ENCODE measurements at places on chromosomes 16 and 17.
A peak's percentile ranks its signal among the peaks of the same experiment; 100 is the strongest.

DNA sequence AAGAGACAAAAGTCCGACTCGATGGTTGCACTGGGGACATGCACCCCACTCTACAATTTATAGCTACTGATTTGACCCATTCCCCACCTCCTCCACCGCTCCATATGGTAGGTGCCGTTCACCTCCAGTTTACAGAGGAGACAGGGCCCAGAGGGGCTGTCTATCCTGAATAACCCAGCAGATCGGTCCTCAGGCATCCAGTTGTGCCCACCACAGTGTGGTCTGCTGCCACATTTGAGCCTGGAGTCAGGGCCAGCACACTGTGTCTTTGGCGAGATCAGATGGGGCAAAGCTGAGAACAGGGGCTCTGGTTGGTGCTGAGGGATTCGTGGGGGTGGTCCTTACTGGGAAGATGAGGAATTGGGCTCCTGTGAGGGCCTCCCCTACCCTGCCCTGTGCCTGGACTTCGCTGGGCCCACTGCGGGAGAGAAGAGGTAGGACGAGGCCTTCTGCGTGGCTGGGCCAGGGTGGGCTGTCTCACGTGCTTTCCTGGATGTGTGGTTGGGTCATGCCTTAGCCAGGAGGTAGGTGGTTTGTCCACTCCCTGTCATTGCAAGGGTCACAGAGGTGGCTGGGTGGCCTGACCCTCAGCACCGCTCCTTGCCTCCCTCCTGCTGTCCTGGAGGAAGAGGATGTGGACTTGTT is 2.8 kb downstream of the ADCY7 start:
- DNase-seq: no peak

GRCh38 chr16:52570495-52571091 is 23.6 kb upstream of the TOX3 start:
- no peak for DNase-seq

GRCh38 chr16:46658925-46659324 is 30.1 kb downstream of the VPS35 start:
- DNase-seq: no peak

- no peak for DNase-seq
Observed at GRCh38 chr16:57013902-57014301, 24.5 kb downstream of the NLRC5 start.

DNA sequence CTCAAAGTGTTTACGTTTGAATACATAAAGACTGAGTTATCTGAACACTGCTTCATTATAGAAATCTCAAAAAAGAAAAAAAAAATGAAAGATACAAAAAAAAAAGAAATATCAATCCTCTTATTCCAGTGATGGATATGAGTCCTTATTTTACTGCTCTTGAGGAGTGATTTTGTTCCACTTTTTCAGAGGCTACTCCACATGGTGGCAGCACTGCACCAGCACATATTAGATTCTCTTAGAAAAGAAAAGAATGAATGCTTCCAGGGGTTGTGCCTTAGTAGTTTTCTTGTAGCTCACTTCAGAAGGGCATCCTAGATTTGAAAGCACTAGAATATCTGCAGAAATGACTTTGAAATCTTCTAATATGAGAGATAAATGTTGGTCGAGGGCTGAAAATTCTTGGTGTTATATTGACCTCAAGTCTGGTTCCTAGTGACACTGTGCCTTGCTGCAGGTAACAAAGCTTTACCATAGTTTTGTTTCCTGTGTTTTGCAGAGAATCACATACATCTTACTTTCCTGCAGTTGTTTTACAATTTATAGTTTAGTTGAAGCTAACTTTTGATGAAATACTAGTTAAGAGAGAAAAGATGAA is 25.9 kb downstream of the AP2B1 start:
- peak; percentile 52 for DNase-seq

GRCh38 chr16:84583995-84584394 is 33.9 kb downstream of the COTL1 start:
- DNase-seq: no peak

- DNase-seq: no peak
Observed at GRCh38 chr16:65196420-65197075, 74.7 kb upstream of the CDH11 start.

GRCh38 chr17:71921796-71922195 is 199.0 kb upstream of the SOX9 start:
- peak; percentile 38 for DNase-seq

DNA sequence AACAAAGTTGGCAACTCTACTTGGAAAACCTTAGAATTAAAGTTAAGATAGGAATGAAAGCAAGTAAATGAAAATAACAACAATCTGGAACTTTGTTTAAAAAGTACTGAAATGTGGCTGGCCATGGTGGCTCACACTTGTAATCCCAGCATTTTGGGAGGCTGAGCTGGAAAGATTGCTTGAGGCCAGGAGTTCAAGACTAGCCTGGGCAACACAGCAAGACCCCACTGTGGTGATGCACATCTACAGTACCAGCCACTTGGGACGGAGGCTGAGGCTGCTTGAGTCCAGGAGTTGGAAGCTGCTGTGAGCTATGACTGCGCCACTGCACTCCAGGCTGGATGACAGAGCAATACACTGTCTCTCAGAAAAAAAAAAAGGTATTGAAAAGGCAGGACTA is 51.7 kb downstream of the SYNRG start:
- DNase-seq: no peak

DNA sequence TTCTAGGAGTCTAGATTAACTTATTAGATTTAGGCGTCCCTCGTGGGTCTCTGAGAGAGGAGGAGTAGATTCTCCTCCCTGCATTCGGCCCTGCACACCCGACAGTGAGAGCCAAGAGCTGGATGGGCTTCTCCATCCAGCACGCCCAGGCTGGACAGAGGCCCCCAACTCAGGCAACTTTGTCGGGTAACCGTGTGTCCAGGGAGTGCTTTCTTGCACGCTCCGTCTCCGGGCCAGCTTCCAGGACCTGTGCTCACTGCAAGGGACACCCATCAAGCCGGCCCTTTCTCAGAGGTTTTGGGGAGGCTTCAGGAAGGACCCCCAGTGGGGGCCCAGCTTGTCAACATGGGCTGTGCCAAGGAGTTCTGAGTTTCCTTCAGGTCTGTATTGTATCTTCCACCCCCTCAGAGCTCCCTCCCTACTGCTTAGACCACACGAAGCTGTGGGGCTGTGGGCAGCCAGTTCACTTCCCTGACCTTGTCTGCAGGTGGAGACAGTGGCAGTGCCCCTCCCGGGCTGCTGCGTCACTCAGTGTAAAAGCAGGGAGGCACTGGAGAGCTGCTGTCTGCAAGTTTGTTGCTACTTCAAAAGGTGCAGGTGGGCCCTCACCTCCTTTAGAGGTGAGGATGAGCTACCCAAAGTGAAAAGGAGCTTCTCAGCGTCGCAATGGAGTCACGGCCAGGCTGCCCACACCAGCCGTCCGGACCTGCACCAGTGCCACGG is 24.0 kb upstream of the C16orf78 start:
- no peak for DNase-seq

DNA sequence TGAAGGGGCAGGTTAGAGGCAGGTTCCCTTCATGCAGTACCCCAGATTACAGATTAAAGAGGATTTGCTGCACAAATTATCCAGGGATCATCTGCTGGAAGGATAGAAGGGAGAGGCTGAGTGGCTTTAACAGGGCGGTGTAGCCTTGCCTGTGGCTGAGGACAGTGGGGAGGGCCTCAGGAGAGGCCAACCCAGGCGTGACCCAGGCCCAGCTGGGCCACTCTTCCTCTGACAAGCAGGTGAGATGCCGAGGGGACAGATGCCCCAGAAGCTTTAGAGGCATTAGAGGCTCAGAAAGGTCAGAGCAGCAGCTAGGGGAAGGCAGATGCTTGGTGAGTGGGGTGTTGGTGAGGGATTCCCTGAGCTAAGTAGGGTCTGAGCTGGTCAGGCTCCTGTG is 18.1 kb upstream of the MTMR4 start:
- DNase-seq: no peak

DNA sequence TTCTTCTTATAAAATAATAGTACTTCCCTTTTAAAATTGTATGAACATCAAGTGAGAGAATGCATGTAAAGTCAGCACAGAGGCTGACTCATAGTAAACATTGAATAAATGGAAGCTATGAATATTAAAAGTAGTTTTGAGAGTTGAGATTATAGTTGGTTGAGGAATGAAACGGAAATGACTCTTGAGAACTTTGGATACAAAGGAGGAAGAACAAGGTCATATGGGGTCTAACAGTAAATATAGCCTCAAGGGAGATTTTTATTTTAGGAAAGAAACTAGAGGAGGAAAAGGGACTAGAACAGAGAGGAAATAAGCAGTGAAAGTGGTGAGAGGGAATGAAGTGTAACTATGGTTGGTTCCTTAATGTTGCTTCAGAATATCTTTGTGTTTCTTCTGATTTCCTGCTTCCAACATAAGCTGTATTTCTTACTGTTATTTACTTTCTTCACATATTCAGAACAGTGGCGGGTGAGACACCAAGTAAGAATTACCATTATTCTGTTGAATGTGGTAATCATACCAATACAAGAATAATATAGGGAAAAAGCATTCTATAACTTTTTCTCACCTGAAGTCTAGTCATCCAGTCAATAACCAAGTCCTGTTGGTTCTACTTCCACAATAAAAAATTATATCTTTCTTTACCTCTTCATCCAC is 165.1 kb downstream of the CHD9 start:
- no peak for DNase-seq

DNA sequence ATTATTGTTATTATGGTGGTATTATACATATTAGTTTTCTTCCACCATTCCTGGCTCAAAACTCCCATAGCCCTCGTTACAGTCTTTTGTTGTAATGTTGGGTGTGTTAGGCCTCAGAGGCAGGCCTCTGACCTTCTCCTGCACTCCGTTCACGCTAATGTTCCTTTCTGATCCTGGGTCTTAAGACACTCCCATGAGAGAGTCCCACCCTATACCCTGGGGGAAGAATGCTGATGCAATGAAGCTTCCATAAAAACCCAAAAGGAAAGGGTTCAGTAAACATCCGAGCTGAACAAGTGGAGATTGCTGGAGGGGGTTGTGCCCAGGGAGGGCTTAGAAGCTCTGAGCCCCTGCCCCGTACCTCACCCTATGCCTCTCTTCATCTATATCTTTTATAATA is 141.3 kb upstream of the NETO2 start:
- DNase-seq: no peak

DNA sequence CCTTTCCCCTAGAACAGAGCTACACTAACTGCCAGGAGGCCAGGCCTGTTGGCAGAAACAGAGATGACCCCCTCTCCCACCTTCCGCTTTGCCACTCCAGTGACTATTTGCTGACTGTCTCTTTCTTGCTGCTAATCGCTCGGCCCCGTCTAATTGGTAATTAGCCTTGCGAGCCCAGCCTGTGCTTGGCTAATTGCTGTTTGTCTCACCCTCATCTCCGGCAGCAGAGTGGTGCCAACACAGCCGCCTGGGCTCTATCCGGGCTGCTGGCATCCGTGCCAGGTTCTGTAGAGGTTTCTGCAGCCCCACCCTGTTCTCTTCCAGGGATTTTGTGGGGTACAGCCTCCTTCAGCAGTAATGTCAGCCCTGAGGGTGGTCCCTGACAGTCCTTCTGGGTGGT is 27.4 kb upstream of the PHB1 start:
- DNase-seq: no peak

DNA sequence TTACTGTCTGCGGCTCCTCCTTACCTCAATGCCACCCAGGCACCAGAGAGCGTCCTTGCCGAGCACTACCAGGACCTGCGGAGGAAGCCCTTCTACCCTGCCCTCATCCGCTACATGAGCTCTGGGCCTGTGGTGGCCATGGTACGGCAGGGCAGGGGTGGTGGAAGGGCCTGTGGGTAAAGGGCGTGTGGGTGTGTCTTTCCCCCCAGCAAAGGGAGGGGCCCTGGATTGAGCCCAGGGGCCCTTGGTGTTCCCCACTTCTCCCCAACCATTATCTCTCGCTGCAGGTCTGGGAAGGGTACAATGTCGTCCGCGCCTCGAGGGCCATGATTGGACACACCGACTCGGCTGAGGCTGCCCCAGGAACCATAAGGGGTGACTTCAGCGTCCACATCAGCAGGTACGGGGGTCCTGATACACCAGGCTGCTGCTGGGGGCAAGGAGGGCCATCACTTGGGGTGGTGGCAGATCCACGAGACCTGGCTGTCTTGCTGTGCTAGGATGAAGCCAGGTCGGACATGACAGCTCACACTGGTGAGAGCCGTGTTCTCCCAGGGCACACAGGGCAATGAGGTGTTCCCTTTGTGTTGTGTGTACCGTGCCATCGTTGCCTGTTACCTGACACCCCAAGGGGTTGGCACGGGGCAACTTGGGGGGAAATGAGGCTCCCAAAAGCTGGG is 2.2 kb upstream of the DECR2 start:
- no peak for DNase-seq

GRCh38 chr16:88610909-88611812 is 27.2 kb upstream of the IL17C start:
- no peak for DNase-seq

- DNase-seq: no peak
Observed at GRCh38 chr16:66299349-66299748, 67.1 kb upstream of the CDH5 start.

- DNase-seq: no peak
Observed at GRCh38 chr16:5634666-5635180, 537.1 kb upstream of the EEF2KMT start.

- DNase-seq: no peak
Observed at GRCh38 chr17:48769009-48769675, 40.6 kb upstream of the HOXB13 start.

- peak; percentile 70 for DNase-seq
Observed at GRCh38 chr17:17739388-17740066, 58.3 kb downstream of the RAI1 start.

GRCh38 chr17:29133121-29133713 is 47.0 kb downstream of the MYO18A start:
- peak; percentile 89 for DNase-seq

- DNase-seq: no peak
Observed at GRCh38 chr16:59964232-59964924, 1230.3 kb upstream of the GOT2 start.

DNA sequence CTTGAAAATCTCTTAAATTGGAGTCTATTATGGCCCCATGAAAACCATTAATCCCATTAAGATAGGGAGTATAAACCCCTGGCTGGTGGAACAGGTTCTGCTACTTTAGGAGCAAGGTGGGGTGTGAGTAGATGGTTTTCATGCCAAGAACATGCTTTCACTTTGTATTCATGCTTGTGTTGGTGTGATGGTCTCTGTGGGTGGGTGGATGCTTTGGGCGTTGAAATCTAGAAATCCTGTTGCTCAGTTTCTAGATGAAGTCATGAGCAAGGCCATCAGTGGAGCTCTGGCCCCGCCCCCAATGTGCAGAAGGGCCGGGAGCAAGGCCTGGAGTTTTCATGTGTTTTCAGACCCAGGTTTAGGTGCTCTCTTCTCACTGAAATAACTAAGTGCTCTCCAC is 20.1 kb downstream of the PLD6 start:
- no peak for DNase-seq

GRCh38 chr17:65926599-65926998 is 265.3 kb downstream of the CEP112 start:
- no peak for DNase-seq

- no peak for DNase-seq
Observed at GRCh38 chr17:56298846-56299245, 145.6 kb downstream of the ANKFN1 start.
